ENCODE measurements at places on chromosomes 1 and 21. TPM values are rescaled to one million over a fixed set of nuclear protein-coding genes. Genes with fewer than 3 reads are reported as not detected.

DNA sequence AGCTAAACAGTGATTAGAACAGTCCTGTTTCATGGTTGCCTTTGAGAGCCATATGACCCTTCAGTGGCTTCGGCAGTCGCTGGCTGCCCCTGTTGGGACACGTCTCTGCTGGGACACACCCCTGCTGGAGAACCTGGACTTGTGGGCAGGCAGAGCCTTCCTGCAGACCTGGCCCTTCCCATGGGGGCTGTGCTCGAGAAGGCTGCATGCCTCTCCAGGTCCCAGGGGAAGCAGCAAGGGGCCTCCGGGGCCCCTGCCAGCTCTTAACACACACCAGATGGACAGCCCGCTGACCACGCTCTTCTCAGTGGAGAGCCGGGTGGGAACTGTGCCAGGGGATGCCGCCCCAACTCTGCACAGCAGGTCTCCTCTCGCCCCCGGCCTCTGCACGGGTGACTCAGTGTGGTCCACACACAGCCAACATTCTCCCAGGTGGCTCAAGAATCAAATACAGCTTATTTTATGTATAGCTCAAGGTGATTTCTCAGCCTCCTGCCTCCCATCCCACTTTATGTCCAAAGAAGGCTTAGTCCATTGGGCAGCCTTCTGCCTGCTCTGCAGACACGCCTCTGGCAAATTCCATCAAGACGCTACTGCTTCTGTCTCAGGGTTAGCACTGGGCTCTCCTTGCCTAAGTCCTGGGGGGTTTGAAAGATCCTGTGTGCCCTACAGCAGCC lies 450.8 kb downstream of the KIF26B start:
- no peak for DNase-seq

The EYA3 gene
- total RNA-seq = 23.5 TPM

GRCh38 chr1:37234941-37235418 lies 200.7 kb upstream of the GRIK3 start:
- no peak for DNase-seq

The PYHIN1 gene
- total RNA-seq = 0.31 TPM

DNA sequence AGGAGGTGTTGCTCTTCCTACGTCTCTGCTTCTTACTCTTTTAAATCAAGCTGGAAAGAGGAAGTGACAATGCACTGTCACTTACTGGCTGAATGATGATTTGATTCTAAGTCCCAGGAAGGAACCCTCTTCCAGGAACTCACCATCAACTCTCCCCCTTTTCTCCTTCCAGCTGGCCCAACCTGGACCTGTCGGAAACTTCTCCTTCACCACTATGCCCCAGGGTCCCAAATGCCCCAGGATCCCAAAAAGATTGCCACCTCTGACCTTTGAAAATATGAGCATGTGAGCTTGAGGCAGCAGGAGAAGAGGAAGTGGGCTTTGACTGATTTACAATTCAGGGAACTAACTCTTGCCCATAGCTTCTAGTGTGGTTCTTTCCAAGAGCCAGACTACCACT lies 5.3 kb upstream of the ADAMTS5 start:
- DNase-seq = no peak

The GABRD gene
- not detected for total RNA-seq

Data from left colon (tissue), 2 donors.